ENCODE measurements at places on chromosomes 7 and 10. TPM values are rescaled to one million over a fixed set of nuclear protein-coding genes. Genes with fewer than 3 reads are reported as not detected.

GRCh38 chr7:21500117-21500832 lies 42.6 kb upstream of the DNAH11 start:
- DNase-seq: no peak

DNA sequence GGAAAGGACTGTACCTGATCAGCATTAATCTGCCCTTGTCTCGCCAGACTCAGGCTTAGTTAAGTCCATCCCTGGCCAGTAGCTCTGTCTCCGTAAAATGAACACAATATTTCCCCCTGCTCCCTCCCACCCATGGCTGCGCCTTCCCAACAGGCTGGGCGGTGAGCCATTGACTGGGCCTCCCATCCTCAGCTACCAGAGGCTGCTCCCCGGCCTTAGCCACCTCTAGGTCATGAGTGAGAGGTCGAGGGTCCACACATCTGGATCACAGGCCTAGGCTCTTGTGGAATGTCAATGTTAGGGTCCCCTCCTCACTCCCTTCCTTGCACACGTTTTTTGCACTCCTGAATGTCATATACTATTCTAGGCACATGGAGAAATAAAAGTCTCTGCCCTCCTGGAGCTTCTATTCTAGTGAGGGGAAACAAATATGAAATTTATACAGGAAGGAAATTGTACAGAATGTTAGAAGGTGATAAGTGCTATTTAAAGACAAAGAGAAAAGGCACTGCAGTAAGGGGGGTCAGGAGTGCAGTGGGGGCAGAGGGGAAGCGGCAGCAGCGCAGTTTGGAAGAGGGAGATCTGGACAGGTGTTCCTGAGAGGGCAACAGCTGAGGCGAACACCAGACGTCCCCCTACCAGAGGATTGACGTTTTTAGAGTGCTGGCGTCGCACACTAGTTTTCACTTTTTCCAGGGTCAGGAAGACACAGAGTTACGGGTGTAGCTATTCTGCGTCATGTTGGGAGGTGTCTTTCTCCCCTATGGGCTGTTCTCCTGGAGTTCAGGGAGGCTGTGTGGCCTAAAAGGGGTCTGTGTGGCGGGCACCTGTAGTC lies 17.2 kb upstream of the EIF5AL1 start:
- no peak for DNase-seq

Gene GGCT
- total RNA-seq: 12.2 TPM

DNA sequence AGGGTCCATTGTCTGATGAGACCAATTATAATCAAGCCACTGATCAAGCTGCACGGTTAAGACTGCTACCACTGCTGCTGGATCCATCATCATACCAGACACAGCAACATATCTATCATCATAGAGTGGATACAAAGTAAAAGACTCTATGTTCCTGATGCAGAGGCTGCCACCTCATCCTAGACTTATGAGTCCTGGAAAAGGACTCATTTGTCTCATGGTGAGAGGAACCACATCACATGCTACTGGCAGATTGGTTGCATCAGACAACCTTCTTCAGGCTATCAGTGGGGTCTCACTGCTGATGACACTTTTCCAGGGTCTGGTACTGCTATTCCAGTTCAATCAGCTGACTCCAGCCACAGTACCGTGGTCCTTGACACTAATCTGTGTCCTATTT lies 79.0 kb downstream of the ABI1 start:
- DNase-seq: no peak

GRCh38 chr7:51647931-51648351 lies 331.3 kb upstream of the COBL start:
- no peak for DNase-seq

DNA sequence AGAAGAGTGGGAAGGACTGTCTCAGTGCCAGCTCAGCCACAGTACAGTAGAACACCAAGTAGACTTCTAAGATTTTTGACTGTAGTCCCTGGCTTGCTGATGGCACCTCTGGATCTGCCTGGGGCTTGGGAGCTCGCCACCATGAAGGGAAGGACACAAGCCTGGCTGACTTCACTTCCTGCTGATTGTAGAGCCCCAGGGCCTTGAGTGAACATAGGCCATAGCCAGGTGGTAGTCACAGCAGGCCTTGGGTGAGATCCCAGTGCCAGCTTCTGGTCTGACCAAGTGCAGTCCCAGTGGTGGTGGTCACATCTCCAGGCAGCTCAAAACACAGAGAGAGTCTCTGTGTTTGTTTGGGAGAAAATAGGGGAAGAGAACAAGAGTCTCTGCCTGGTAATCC lies 57.6 kb upstream of the HBP1 start:
- no peak for DNase-seq
